ENCODE measurements at places on chromosomes 11 and 22. TPM values are rescaled to one million over a fixed set of nuclear protein-coding genes. Genes with fewer than 3 reads are reported as not detected.
A peak's percentile ranks its signal among the peaks of the same experiment; 100 is the strongest.

GRCh38 chr11:131792243-131792642, 421.8 kb downstream of the NTM start:
- no peaks in the 10 kb centered on the region for H3K36me3 ChIP-seq
- H3K27ac ChIP-seq, result no peak overlapping the region
- no peak overlapping the region for H3K4me3 ChIP-seq
- no peak for DNase-seq
- H3K27me3 ChIP-seq, result no peaks in the 10 kb centered on the region
- no peaks in the 10 kb centered on the region for H3K4me1 ChIP-seq

Gene OVOL1
- 32.9 TPM for total RNA-seq

DNA sequence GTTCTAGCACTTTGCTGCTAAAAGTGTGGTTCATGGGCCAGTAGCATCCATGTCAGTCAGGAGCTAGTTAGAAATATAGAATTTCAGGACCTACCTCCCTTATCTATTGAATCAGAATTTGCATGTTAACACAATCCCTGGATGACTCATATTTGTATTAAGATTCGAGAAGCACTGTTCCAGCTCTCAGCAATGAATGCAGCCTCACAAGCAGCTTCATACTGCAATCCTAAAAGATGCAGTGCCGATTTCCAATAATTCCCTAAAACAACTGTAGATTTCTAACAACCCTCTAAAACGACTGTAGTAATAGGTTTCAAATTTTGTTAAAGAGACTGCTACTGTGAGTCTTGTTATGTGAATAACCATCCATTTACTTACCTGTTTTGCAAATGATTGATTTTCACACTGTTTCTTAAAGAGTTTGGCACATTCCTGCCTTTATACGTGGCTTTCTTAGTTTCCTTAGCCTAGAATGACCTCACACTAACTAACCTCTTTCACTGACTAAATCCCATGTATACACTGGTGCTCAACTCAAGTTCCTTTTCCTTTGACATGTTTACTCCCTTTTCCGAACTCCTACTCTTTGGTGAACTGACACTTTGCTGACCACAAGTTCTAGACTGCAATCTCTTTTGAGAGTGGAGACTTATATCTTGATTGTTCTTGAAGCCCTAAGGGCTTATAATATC, 511.8 kb downstream of the METTL15 start:
- no peaks in the 10 kb centered on the region for H3K27me3 ChIP-seq
- no peak overlapping the region for H3K4me3 ChIP-seq
- no peak overlapping the region for H3K27ac ChIP-seq
- DNase-seq, result no peak

- no peak for DNase-seq
- H3K4me1 ChIP-seq, result no peaks in the 10 kb centered on the region
- no peaks in the 10 kb centered on the region for H3K36me3 ChIP-seq
- no peaks in the 10 kb centered on the region for H3K27me3 ChIP-seq
Observed at GRCh38 chr11:19196432-19196831, 5.4 kb downstream of the CSRP3 start.

Gene RAB36
- 2.3 TPM for total RNA-seq

GRCh38 chr11:10387206-10388083, 67.6 kb upstream of the AMPD3 start:
- no peaks in the 10 kb centered on the region for H3K4me1 ChIP-seq
- H3K36me3 ChIP-seq, result no peaks in the 10 kb centered on the region
- no peaks in the 10 kb centered on the region for H3K27me3 ChIP-seq
- DNase-seq, result peak; percentile 38
- H3K27ac ChIP-seq, result peak overlapping the region; percentile 47
